ENCODE measurements at places on chromosomes 2 and 18.
A peak's percentile ranks its signal among the peaks of the same experiment; 100 is the strongest.

DNA sequence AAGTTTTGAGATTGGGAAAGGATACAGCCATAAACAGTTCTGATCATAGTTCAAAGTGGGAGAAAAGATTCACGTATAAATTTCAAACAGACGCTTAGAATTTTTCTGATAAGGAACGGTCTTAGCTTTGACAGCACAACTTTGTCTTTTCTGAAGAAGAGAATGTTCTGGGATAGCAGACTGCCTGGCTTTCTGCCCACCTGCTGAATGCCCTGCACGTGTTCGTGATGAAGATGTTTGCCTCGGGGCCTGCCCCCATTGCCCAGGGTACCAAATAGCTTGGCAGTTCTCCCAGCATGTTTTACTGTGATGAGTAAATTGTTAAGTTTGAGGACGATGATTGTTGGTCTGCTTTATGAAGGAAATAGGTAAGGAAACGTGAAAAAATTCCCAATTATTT is 4.6 kb downstream of the MRPL33 start:
- no peak for DNase-seq

DNA sequence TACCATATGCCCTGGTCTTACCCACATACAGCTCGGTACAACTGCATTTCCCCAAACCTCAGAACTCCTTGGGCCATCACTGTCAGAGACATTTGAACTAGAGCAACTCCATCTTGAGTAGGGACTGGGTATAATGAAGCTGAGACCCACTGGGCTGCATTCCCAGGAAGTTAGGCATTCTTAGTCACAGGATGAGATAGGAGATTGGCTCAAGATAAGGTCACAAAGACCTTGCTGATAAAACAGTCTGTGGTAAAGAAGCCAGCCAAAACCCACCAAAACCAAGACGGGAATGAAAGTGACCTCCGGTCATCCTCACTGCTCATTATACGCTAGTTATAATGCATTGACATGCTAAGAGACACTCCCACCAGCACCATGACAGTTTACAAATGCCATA is 131.3 kb downstream of the PIK3C3 start:
- DNase-seq: no peak

GRCh38 chr2:202353430-202353829 is 22.7 kb upstream of the BMPR2 start:
- no peak for DNase-seq

DNA sequence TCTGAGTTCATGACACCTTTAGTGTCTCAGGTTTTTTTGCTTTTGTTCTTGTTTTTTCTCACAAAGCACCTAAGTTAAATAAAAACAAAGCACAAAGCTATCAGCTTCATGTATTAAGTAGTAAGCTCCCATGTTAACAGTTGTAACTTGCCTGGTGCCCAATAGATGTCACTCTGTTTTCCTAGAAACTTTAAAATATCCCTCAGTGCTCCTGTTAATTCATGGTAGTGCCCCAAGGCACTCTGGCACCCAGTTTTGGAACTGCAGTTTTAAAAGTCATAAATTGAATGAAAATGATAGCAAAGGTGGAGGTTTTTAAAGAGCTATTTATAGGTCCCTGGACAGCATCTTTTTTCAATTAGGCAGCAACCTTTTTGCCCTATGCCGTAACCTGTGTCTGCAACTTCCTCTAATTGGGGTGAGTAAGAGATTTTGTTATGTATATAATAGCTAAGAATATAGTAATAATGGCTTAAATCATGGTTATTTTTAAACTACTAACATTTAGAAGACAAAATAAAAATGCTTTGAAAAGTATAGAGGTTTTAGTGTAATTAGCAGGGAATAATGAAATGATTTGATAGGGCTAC is 555.0 kb upstream of the TMEFF2 start:
- no peak for DNase-seq

DNA sequence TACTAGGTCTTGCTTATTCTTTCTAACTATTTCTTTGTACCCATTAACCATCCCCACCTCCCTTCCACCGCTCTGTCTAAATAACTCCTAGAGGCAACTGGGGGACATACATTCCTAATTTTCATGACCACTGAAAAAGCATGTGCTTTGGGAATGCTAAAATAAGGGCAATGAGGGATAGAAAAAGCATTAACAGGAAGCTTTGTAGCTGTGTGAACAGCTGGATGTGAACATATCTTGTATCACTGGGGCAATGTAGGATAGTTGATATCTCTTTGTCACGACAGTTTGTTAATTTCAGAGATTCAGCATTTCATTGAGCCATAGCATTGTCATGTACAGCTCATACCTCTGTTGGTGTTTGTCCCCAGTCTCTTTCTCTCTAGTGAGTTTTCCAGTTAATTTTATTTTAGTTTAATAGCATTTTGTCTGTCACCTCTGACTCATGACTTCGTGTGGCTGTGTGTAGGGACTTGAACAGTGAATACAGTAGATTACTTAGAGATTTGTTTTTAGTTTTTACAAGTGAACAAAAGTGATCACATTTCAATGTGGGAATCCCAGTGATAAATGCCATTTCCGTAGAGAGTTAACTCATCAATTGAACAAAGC is 230.3 kb upstream of the NRP2 start:
- no peak for DNase-seq

DNA sequence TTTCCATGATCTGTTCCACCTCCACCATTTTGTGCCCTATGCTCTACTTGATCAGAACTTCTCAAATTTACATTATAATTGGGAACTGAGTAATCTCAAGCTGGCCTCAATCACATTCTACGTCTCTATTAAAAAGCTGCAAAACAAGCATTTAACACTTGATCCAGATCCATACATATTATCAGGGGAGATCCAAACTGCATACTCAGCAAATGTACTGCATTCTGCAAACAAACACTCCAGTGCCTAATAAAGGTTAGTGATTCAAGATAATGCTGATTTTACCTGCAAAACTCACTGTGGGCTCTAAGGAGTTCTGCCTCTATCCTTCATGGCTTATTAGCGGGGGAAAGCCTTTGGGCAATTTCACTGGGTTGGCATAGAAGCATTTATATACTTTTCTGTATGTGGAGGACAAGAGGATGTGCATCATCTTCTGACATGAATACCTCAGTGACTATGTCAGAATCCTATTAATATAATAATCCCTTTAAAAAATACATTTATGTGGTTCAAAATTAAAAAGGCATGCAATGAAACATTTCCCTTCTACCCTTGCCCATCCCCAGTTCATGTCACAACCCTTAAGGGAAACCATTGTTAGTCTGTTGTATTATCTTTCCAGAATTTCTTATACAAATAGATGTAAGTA is 40.2 kb downstream of the GALNT14 start:
- DNase-seq: no peak

GRCh38 chr2:131093696-131094462 is 619 bp upstream of the FAM168B start:
- peak; percentile 72 for DNase-seq

DNA sequence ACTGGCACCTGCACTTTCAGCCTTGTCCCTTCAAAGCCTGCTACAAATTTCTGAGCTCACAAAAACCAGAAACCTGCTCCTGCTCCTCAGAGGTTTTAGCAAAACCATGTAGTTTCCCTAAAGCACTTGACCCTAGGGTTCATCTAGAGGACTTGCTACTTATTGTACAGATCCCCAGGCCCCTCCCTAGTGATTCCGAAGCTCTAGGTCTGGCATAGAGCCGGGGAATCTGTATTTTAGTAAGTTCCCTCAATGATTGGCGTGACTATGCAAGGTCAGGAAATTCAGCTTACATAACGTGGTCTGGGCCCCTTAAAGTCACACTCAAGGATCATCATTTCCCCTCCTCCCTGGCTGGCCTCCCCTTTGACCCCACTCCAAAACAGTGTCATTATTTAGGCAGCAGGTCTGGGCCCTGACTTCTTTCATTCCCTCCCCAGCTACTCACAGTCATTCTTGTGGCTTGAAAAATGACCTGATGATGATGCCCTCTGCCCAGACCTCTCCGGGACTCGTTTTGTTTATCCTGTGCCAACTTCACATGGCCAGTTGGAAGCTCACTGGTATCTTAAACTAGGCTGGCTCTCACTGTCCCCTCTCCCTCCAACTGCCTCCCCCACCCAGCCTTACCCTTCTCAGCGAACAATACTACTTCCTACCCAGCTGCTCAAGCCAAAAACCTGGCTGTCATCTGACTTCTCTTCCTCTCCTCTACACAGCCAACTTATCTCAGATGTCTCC is 36.0 kb downstream of the WDFY1 start:
- no peak for DNase-seq

Data from activated gamma-delta T cell (primary cell).